ENCODE measurements at places on chromosomes 11 and 22.
A peak's percentile ranks its signal among the peaks of the same experiment; 100 is the strongest.

- no peak for DNase-seq
Measured at GRCh38 chr11:47271328-47271727, 1.4 kb downstream of the MADD start.

DNA sequence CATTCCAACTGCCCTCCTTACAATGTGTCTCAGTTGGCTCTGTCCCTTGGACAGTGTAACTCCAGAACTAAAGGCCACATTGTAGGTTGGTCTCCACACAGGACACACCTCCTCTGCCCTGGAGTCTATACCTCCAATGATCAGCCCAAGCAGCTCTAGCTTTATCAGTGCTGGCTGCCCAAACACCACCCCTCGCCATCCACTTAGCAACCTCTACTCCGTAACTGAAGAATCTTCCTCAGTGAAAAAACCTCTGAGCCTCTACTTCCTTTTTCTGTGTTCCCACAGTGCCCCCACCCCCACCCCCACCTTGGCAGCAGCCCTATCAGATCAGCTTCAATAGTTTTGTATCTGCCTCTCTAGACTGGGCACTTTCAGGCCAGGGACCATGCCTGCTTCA, 33.4 kb downstream of the SERPINH1 start:
- no peak for DNase-seq

- no peak for DNase-seq
Measured at GRCh38 chr22:44348971-44349560, 36.3 kb upstream of the SHISAL1 start.

DNA sequence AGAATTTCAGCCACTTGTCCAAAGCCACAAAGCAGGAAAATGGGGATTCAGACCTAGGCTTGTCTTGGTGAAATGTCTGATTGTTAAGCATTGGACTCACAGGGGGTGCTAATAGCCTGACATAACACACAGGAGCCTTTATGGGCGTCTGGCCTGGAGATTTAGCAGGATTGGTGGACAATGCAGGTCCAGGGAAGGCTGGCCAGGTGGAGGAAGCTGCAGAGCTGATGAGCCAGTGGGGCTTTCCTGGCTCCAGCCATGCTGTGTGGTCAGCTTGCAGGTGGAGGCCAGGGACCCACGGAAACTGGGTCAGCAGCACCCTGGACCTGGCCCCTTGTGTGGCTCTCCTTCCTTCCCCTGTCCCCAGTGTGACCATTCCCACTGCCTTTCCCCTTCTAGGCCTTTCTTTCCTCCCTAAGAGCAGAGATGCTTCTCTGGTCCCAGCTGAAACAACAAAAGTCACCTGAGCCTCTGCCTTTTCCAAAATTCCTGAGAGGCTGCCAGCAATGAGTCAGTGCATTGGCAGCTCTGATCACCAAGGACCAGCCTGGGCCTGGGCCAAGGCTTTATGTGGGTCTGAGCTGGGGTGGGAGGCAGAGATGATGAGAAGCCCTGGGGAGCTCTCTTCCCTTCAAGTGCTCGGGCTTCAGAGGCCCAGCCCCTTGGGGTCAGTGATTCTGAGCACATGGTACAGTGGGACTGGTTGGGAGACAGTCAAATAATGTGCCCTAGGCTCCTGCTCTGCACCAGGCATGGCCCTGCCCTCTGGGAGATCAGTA, 85.2 kb downstream of the CCDC81 start:
- DNase-seq, result no peak

- DNase-seq, result no peak
Measured at GRCh38 chr11:19480540-19480939, 232.1 kb upstream of the NAV2 start.

DNA sequence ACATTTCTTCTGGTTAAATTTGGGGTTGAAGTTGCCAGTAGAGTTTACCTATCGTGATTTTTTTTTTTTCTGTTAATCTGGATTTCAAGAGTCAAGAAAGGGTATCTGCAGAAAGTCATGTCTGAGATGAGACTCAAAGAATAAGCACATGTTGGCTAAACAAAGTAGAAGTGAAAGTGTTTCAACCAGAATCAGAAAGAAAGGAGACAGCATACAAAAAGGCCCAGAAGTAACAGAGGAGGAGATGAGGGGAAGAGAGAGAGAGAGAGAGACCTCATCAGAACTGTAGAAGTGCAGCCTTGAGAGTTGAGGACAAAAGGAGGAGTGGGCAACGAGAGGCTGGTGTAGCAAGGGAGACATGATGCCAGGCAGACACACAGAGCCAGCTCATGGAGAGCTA, 54.9 kb downstream of the SVIP start:
- DNase-seq, result no peak

- no peak for DNase-seq
Measured at GRCh38 chr11:14320020-14320419, 39.0 kb downstream of the RRAS2 start.

GRCh38 chr11:102843489-102843888, at the start of gene MMP3:
Gene MMP3 (minus strand): TSS chr11:102843609. CDS start chr11:102843546, 63 bp downstream.
- DNase-seq, result no peak

DNA sequence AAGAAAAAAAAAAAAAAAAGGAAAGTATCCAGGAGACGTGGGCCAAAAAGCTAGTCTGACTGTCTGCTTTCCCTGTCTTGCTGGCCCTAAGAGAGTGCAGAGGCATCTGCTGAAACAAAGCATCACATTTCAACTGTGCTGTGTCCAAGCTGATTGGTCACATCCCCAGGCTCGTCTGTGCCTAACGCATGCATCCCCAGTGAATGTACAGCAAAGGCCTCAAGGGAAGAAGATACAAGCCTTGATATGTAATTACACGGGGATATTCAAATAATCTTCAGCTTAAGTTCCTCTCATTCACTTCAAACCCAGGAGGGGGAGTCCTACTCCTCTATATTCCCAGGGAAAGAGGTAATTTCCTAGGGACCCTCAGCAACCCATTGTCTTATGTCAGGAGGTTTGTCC, 5.4 kb upstream of the SORL1 start:
- DNase-seq, result no peak

DNA sequence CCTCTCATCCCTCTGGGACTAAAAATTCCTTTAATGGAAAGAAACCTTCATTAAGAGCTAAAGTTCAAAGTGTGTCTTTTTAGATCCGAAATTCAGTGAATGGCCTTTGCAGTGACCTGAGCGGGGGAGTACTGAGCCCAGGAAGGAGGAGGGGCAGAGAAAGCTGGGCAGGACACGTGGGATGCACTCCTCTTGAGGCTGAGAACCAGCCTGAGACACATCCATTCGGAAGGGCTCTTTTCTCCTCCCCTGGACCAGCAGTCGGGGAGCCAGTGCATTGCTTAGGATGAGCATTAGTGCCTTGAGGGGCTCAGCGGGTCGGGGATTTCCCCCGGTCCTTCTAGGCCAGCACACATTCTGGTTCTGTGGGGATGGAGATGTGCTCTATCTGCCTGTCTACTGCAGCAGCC, 258.9 kb upstream of the B3GAT1 start:
- DNase-seq, result no peak

GRCh38 chr11:87215236-87215635, 177.5 kb downstream of the TMEM135 start:
- DNase-seq, result no peak

DNA sequence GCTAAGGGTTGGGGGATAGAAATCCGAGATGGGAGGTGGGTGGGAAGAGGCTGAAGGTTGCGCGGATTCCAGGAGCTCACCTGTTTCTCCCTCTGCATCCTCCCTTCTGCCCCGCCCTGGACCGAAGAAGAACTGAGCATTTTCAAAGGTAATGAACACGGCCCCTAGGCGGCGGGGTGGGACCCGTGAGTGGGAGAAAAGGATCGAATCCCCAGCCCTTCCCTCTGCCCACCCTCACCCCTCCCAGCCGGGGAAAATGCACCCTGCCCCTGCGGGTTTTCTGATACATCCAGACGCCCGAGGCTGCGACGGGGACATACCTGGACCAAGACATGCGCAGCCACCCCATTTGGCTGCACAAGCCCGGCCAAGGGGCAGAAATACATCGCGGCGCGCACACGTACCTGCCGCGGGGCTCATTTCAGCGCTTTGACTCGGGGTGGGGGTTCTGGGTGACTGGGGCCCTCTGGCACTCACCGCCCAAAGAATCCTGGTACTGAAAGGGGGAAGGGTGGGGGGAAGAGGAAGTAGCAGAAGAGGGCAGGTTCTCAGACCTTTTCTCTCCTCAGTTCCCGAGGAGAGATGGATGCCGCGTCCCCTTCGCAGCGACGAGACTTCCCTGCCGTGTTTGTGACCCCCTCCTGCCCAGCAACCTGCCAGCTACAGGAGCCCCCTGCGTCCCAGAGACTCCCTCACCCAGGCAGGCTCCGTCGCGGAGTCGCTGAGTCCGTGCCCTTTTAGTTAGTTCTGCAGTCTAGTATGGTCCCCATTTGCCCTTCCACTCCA, 6.0 kb downstream of the VSIG2 start:
- DNase-seq, result no peak

- no peak for DNase-seq
Measured at GRCh38 chr22:37515901-37516300, 3.3 kb downstream of the CARD10 start.

- no peak for DNase-seq
Measured at GRCh38 chr11:9015677-9016076, 11.9 kb upstream of the NRIP3 start.

GRCh38 chr11:90874281-90874680, 651.4 kb upstream of the CHORDC1 start:
- no peak for DNase-seq

- peak; percentile 47 for DNase-seq
Measured at GRCh38 chr22:37043828-37044538, 7.6 kb upstream of the KCTD17 start.

DNA sequence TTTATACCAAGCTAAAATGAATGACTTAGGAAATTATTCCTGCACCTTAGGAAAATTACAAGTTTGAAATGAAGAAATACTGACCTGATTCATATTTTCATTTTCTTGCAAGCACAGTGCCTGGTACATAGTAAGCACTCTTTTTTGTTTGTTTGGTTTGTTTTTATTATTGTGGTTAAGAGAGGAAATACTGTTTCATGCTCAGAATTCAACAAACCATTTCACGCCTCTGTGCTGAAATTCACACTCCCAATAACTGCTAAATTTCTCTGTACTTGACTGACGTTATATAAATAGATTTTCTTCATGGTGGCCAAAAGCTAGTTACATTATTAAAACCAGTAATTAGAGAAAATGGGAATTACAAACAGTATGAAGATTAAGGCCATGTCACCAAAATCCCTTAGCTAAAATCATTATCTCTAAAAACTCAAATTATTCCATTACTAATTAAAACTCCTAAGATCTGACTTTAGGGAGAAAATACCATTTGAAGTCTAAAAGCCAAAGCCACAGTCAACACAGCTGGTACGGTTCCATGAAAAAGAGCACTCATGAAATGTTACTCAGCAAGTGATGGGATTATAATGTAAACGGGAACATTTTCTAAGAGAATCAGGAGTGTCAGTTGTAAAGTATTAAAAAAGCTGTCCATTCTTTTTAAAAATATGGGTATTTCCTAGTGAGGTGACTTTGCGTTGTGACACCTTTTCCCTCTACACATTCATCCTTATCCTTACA, 77.8 kb upstream of the DDI1 start:
- no peak for DNase-seq

GRCh38 chr11:78586452-78587046, 11.9 kb upstream of the NARS2 start:
- no peak for DNase-seq

- peak; percentile 7 for DNase-seq
Measured at GRCh38 chr11:30488304-30488998, 97.7 kb downstream of the MPPED2 start.

Measured in NCI-H1436 treated with DMSO at 0.1 percent for 48 hours (cell line).